Keratinocyte (primary cell): ENCODE measurements at places on chromosomes 7 and 10.

DNA sequence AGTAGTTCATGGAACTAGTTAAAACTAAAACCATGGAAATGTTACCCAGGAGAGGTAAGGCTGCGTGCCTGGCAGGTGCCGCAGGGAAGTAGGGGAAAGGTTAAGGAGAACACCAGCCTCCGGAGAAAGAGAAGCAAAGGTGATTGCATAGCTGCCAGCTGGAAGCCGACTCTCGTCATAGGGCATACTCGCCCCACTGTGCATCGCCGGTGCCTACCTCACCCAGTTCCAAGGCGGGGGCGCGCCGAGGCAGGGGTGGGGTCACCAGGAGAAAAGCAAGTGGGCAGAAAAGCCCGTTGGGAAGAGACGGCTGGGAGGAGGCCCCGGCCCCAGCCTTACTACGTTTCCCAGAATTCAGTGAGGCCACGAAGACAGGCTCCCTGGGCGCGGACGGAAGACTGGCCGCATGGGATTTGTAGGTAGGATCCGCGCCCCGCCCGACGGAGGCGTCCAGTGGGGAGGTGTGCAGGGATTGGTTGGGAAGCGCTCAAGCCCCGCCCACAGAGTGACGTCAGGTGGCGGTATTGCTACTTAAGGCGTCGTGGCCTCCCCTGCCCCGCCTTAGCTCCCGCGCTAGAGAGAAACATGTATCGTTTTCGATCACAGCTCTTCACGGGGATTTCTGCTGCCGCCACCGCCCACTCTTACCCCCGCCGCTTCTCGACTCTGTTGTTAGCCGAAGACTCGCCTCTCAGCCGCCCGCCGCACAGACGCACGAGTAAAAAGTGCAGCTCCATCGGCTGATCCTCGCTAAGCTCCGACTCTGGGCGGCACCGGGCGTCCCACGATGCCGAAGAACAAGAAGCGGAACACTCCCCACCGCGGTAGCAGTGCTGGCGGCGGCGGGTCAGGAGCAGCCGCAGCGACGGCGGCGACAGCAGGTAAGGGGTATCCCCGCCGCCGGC is at the start of gene IFRD1:
IFRD1 (plus strand) TSS at position 559 of the 905 bp plus-strand sequence; CDS start at position 788, 229 bp downstream.
- DNase-seq, result peak; percentile 91

- no peak for DNase-seq
Observed at GRCh38 chr10:26022831-26023230, 88.8 kb downstream of the MYO3A start.

DNA sequence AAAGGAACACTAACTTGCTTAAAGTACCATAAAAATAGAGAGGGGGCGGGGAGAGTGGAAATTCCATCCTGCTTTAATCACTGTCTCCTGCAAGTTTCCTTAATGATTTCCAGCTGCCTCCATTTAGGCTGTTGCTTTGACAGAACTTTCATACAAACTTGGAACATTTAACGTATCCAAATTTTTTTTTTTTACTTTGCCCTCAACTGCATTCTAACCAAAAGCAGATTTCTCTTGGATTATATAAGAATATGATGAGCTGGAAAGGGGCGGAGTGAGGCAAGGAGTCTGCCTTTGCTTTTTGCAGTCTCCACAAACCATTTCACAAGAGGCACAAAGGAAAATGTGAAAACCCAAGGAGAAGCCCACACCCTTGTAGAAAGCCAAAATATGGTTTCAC is 46.6 kb upstream of the COL1A2 start:
- no peak for DNase-seq

GRCh38 chr7:5489991-5490536 is 66.4 kb upstream of the TNRC18 start:
- no peak for DNase-seq

DNA sequence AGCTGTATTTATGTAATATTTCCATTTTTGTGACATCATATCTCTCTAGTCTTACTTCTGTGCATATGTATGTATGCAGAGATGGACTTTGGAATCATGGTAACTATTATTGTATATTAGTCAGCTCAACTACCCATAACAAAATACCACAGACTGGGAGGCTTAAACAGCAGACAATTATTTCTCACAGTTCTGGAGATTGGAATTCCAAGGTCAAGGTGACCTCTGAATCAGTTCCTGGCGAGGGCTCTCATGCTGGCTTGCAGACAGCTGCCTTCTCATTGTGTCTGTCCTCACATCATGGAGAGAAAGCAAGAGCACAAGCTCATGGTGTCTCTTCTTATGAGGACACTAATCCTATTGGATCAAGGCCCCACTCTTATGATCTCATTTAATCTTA is 79.1 kb downstream of the RAMP3 start:
- DNase-seq, result no peak

- no peak for DNase-seq
Observed at GRCh38 chr10:6142644-6143043, 53.8 kb downstream of the RBM17 start.

GRCh38 chr10:103540722-103541121 is 47.2 kb downstream of the NEURL1 start:
- DNase-seq, result no peak

- DNase-seq, result no peak
Observed at GRCh38 chr7:1397491-1398327, 61.6 kb downstream of the MICALL2 start.

DNA sequence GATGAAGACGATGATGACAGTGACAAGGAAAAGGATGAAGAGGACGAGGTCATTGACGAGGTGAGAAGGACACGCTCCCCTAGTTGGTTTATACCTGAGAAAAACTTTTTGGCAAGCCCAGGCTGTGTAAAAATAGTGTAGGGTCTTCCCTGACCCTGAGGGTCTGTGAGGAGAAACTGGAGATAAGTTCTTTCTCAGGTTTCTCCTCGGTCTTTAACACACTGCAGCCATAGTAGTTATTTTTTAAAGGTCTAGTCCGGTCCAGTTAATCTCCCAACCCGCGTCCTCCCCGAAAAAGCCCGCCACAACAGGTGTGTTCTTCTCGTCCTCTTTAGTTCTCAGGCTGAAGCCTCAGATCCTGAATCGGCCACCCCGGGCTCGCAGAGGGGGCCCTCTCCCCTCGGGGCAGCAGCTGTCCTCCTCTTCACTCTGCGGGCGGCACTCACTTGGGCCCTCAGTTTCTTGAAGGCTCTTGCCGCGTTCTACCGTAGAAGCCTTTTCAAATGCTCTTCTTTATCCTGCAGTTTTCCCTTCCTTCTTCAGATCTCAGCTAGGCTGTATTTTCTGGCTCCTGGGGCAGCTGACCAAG is 411 bp downstream of the BCCIP start:
- no peak for DNase-seq

GRCh38 chr10:79009145-79009544 is 59.6 kb upstream of the ZMIZ1 start:
- no peak for DNase-seq

DNA sequence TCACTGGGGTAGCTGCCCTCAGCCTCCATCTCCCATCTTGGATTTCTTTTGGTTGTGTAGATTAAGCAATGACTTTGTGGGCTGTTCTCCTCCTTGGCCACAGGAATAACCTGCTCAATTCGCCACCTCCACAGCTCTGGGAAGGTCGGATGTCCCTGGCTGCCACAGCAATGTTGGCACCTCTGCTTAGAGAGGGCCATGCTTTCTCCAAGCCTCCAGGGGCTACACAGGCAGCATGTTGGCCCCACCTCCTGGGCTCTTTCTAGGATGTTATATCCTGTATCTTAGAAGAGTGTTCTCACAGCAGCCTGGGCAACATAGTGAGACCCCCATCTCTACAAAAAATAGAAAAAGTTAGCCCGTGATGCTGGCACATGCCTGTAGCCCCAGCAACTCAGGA is 35.4 kb upstream of the FXYD4 start:
- DNase-seq, result no peak

GRCh38 chr7:38759028-38759427 is 127.9 kb upstream of the AMPH start:
- DNase-seq, result no peak

GRCh38 chr7:77797734-77798393 is 370 bp downstream of the TMEM60 start:
- no peak for DNase-seq

DNA sequence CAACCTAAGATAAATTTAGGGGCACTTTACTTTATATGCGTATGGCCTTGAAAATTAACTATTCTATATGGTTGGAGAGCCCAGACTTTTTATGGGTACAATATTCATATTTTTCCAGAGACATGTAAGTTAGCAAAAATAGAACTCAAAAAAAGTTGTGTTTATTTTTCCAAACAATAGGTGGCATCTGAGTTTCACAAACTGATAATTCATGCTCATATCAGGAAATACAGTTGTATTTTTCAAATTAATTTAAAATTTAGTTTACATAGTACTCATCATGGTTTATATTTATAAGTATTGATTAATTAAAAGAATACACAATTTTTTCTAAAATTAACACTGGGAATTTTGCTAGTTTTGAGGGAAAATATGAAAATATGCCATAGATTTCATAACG is 34.6 kb downstream of the ANKRD7 start:
- DNase-seq, result no peak

GRCh38 chr10:30051220-30051619 is 8.2 kb downstream of the JCAD start:
- no peak for DNase-seq

DNA sequence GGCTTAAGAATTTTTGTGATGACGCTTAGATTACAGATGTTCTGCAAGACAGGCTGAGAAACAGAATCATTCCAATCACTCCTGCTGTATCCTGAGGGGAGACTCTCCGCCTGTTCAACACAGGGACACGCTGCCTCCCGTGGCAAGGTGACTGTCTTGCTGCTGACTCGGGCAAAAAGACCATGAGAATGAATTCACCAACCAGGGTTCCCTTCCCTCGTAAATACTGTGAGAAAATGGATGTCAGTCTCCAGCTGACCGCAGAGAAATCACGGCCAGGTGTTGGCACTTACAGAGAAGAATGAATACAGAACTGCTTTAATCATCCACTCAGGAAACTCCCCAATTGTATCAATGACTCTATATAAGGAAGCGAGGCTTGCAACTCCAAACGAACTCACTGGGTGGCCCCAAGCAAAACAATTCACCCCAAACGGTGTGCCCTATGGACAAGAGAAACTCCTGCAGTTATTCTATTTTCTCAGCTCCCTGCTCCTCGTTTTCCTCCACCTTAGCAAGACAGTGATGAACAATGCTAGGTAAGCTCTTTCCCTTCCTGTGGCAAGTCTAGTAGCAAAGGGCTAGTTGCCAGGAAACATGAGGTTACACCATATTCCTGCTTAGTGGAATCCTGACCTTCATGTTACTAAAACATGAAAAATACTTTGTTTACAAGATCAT is 22.8 kb downstream of the GNA12 start:
- peak; percentile 42 for DNase-seq

DNA sequence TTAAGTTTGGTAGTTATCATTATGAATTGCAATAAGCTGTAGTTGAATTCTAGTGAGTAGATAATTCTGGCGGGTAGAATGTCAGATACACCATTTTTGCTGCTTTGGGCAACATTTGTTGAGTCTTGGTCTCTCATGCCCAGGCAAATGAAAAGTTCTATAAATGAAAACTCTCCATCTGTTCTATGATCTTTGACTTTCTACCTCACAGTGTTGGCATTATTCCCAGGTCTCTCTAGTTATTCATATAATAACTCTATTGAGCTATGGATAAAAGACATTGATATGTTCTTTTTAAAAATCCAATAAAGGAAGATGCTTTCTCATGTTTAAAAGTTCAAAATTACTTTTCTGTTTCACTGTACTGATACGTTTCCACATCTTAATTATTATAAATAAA is 415.3 kb upstream of the SEMA3D start:
- no peak for DNase-seq

GRCh38 chr7:100570954-100571828 is 2.5 kb downstream of the SAP25 start:
- no peak for DNase-seq

DNA sequence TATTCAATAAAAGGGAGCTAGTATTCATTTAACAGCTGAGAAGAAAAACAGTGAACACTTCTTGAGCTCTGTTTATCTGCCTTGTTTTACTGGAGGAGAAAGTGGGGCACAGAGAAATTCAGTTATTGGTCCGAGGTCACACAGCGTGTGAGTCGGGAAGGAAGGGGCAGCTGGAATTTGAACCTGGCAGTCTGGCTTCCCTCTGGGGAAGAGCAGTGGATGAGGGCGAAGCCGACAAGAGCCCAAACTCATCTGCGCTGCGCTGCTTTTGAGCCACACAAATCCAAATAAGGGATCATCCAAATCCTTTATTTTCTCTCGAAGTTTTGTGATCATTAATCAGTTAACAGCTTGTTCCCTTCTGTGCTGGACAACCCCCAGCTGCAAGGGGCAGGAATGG is 23.7 kb upstream of the PFKFB3 start:
- no peak for DNase-seq

DNA sequence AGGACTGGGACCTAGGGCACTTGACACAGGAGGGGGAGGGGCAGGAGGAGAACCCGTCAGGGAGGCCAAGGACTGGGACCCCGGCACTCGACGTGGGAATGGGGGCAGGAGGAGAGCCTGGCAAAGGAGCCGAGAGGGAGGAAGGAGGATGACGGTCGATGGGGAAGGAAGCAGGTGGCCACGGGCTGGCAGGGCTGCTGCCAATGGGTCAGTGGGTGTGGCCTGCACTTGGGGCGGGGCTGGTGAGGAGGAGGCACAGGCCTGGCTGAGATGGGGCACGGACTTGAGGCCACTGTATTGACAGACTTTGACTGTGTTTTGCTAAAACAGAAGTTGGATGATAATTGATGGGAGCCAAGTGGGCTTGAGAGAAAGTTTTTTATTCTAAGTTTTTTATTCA is 68.9 kb downstream of the RBM33 start:
- no peak for DNase-seq

GRCh38 chr7:44059219-44060090 is 5.9 kb downstream of the PGAM2 start:
- DNase-seq, result no peak

DNA sequence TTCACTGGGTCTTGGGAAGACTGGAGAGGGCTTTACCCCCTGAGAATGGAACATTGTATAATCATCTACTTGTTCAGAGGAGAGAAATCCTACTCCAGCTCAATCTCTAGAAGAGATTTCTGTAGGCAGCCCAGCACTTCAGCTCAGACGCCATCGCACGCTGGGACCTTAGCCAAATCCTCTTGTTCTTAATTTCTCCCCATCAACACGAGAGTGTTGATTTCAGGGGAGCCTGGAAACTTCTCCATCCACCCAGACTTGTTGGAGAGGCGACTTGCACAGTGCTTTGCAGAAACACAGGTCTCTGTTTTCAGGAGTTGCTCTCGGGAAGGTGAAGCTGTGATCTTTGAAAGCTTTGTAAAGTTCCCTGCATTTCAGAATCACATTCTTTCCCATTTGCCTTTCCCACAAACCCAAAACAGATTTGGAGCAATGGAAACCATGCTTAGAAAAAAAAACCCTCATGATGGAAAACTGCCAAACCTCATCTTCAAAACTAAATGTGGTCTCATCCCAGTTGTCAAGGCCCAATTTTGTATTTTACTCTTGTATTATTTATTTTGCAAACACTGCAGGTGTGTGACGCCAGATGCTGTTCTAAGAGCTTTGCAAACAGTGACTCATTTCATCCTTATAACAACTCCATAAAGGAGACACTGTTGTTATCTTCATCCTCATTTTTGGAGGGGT is 60.9 kb downstream of the CALML3 start:
- DNase-seq, result no peak

- peak; percentile 53 for DNase-seq
Observed at GRCh38 chr7:23712368-23713284, 2.6 kb downstream of the STK31 start.

GRCh38 chr7:120444650-120445049 is 171.7 kb downstream of the KCND2 start:
- DNase-seq, result no peak

- DNase-seq, result no peak
Observed at GRCh38 chr7:134454277-134454676, 4.6 kb downstream of the AKR1B1 start.

GRCh38 chr7:7239346-7239745 is 57.0 kb downstream of the C1GALT1 start:
- no peak for DNase-seq

GRCh38 chr7:130901209-130901783 is 167.3 kb upstream of the KLF14 start:
- DNase-seq, result no peak
